ENCODE measurements at places on chromosomes 7 and 10.

GRCh38 chr10:7546385-7546967 lies 120.3 kb downstream of the ITIH5 start:
- H3K4me1 ChIP-seq, result peaks cover 11% of the 10 kb centered on the region
- no peaks in the 10 kb centered on the region for H3K27me3 ChIP-seq
- no peak overlapping the region for H3K27ac ChIP-seq

GRCh38 chr7:45888185-45888992 lies at the start of gene IGFBP1:
TSS of gene IGFBP1 (plus strand) at chr7:45888488. CDS start at chr7:45888653, 165 bp downstream.
- peaks cover 3% of the 10 kb centered on the region for H3K4me1 ChIP-seq
- no peaks in the 10 kb centered on the region for H3K36me3 ChIP-seq
- DNase-seq, result no peak
- H3K27ac ChIP-seq, result no peak within 1 kb of the TSS

GRCh38 chr10:11993834-11994468 lies 48.7 kb downstream of the UPF2 start:
- no peak overlapping the region for H3K4me3 ChIP-seq
- H3K4me1 ChIP-seq, result no peaks in the 10 kb centered on the region
- no peaks in the 10 kb centered on the region for H3K36me3 ChIP-seq
- H3K27me3 ChIP-seq, result no peaks in the 10 kb centered on the region
- H3K27ac ChIP-seq, result no peak overlapping the region

DNA sequence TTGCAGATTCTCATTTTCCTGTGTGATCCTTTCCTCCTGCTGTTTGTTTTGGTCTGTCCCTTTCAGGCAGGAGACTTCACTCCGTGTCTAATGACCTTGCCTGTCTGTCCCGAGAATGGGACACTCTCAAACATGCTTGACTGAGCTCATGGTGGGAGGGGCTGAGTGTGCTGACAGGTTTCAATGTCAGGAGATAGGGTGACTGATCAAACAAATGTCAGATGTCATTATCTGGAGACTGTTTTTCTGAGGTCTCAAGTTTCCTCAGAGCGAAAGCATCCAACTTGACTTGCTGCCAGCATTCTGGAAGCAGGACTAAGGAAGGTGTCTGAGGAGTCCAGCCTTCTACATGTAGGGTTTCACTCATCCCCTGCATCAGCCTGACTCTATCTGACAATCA lies 228.8 kb upstream of the KIAA1217 start:
- no peak overlapping the region for H3K27ac ChIP-seq
- no peaks in the 10 kb centered on the region for H3K4me1 ChIP-seq
- H3K4me3 ChIP-seq, result no peak overlapping the region
- H3K27me3 ChIP-seq, result no peaks in the 10 kb centered on the region
- DNase-seq, result no peak

DNA sequence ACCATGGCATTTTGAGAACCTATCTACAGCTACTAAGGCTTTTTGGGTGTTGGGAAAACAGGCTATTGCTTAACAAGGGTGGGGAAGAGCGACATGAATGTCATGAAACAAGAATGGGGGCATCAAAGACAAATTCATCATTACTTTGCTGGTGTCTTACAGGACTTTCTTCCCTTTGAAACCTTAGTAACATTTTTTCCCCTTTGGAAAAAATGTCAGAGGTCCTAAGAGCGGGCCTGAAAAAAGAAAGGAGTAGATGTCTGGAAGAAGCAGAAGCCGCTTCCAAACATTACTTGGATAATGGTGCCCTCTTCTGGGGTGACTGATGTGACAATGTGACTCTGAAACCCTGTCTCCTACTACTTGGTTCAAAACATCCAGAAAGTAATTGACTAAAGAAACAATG lies 3.8 kb upstream of the DDX50 start:
- H3K4me3 ChIP-seq, result no peak overlapping the region
- no peaks in the 10 kb centered on the region for H3K36me3 ChIP-seq
- H3K4me1 ChIP-seq, result no peaks in the 10 kb centered on the region
- peak; percentile 39 for DNase-seq

GRCh38 chr7:128240696-128241386 lies at the start of gene LEP:
TSS of gene LEP (plus strand) at chr7:128241278. CDS start at chr7:128252019, 10,741 bp downstream.
- H3K4me3 ChIP-seq, result no peak within 1 kb of the TSS
- DNase-seq, result no peak
- H3K36me3 ChIP-seq, result no peaks in the 10 kb centered on the region
- H3K27me3 ChIP-seq, result no peaks in the 10 kb centered on the region

GRCh38 chr7:123633553-123633952 lies 22.1 kb upstream of the LMOD2 start:
- no peak overlapping the region for H3K4me3 ChIP-seq
- no peak for DNase-seq
- H3K27ac ChIP-seq, result no peak overlapping the region
- H3K27me3 ChIP-seq, result no peaks in the 10 kb centered on the region
- no peaks in the 10 kb centered on the region for H3K36me3 ChIP-seq

DNA sequence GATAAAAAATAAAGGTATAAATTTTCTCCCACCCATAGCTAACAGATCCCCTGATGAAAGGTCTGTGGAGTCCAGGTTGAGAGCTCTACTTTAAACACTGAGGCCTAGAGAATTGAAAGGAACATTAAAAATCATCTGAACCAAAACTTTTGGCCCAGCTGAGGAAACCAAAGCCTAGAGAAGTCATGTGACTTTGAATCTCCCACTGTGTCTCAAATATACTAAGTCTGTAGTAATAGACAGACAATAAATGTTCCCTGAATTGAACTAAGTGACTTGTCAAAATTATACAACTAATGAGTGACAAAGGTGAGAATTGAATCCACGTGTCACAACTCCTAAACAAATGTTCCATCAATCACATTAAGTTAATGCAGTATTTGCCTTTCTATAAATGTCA lies 5.7 kb downstream of the GBX1 start:
- DNase-seq, result no peak
- H3K36me3 ChIP-seq, result no peaks in the 10 kb centered on the region
- H3K27me3 ChIP-seq, result peaks cover 3% of the 10 kb centered on the region

- no peak overlapping the region for H3K27ac ChIP-seq
- H3K36me3 ChIP-seq, result no peaks in the 10 kb centered on the region
- no peaks in the 10 kb centered on the region for H3K4me1 ChIP-seq
- peak; percentile 10 for DNase-seq
- H3K27me3 ChIP-seq, result no peaks in the 10 kb centered on the region
These were observed 162.3 kb upstream of the NPS start for GRCh38 chr10:127386606-127387327.

DNA sequence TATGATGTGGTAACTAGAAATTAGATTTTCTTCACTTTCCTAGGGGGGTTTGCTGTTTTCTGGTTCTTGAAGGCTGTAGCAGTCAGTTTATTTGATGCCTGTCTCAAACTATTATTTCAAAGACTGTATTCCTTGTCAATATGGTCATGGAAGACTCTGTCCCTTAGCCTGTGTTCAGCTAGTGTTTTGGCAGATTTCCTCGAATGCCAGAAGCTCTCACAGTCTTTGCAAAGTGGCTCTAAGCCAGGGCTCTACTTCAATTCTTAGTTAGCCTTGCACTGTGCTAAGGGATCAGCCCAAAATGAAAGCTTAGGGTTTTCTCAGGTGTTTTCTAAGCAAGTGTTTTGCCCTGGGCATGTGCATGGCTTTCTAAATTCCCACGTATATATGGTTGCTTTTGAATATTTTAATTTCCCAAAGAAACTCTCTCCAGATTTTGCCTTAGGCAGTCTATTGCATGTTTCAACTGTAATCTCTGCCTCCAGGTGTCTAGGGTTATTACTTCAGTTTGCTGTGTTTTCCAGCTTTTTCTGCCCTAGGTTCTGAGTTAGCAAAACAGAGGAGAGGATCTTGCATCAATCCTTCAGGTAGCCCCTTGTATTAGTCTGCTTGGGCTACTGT lies 7.2 kb upstream of the C1GALT1 start:
- H3K4me3 ChIP-seq, result no peak overlapping the region
- no peaks in the 10 kb centered on the region for H3K4me1 ChIP-seq
- no peak for DNase-seq

DNA sequence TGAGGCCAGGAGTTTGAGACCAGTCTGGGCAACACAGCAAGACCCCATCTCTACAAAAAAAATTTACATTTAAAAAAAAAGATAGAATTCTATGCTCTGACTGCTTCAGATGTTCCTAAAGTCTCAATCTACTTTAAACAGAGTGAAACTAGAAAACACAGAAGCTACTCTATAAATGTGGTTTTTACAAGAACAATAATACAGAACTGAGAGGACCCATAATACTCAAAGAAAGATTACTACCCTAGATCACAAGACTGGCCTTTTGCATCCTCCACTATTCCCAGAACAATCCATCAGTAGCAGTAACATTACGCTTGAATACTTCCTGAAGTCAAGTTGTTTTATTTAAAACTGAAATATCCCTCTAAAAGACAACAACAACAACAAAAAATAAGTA lies 119.4 kb downstream of the ZFAND4 start:
- no peak overlapping the region for H3K4me3 ChIP-seq
- peaks cover 4% of the 10 kb centered on the region for H3K4me1 ChIP-seq
- H3K36me3 ChIP-seq, result no peaks in the 10 kb centered on the region
- H3K27ac ChIP-seq, result no peak overlapping the region
- no peaks in the 10 kb centered on the region for H3K27me3 ChIP-seq

DNA sequence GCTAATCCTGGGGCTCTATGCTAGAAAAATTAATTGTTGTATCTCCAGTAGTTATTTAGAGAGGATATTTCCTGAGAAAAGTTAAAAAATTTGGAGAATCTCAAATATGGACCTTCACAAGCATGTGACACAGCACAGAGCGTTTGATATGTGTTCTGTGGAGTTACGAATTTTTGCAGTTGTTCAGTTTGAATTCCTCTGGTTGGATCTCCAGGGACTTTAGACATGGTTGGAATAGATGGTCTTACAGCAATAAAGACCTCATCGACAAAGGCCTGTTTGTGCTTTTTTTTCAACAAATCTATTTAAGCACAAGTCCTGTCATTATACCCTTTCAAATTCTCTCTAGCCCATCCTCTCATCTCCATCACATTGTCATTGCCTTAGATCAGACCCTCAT lies 138.0 kb downstream of the TES start:
- no peaks in the 10 kb centered on the region for H3K27me3 ChIP-seq
- no peak for DNase-seq
- no peak overlapping the region for H3K4me3 ChIP-seq
- no peak overlapping the region for H3K27ac ChIP-seq
- no peaks in the 10 kb centered on the region for H3K36me3 ChIP-seq

All from ovary (tissue), 10 donors.